ENCODE measurements at places on chromosomes 1 and 21.

- DNase-seq: peak; percentile 87
Observed at GRCh38 chr1:1063945-1064831, 9.9 kb downstream of the RNF223 start.

GRCh38 chr1:236947794-236948193, 56.4 kb downstream of the MT1HL1 start:
- no peak for DNase-seq

DNA sequence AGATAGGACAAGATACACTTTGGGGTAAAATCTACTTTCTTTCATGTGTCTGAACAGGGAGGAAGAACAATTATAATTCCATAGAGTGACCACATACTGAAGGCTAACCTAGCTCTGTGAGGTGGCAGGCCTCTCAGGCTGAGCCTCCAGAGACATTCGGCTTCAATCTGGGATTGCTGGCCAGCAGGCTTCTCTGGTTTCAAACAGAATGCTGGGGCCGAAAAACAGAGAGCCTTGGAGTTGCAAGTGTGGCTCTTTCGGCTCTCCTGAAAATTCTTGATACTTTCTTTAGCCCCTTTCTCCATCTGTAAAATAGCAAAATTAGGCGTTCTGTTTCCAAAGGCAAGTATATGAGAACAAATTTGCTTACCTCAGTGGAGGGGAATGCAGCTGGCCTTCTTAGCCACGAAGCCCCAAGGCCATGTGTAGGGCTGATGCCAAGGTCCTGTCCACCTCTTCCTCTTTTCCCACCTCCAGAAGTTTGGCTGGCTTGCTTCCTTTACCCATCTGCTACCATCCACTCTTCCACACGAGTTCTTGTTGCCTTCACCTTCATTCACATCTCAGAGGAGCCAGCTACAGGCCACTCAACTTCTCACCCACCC, 30.0 kb upstream of the UBE2U start:
- DNase-seq: no peak

- DNase-seq: peak; percentile 62
Observed at GRCh38 chr1:111615870-111616715, 3.5 kb upstream of the RAP1A start.

- DNase-seq: peak; percentile 89
Observed at GRCh38 chr1:159945483-159946241, at the start of gene IGSF9. Gene IGSF9 (minus strand): TSS chr1:159945613. CDS start chr1:159943454, 2,159 bp downstream.

- no peak for DNase-seq
Observed at GRCh38 chr1:230867101-230867902, 1.0 kb downstream of the C1orf198 start.

DNA sequence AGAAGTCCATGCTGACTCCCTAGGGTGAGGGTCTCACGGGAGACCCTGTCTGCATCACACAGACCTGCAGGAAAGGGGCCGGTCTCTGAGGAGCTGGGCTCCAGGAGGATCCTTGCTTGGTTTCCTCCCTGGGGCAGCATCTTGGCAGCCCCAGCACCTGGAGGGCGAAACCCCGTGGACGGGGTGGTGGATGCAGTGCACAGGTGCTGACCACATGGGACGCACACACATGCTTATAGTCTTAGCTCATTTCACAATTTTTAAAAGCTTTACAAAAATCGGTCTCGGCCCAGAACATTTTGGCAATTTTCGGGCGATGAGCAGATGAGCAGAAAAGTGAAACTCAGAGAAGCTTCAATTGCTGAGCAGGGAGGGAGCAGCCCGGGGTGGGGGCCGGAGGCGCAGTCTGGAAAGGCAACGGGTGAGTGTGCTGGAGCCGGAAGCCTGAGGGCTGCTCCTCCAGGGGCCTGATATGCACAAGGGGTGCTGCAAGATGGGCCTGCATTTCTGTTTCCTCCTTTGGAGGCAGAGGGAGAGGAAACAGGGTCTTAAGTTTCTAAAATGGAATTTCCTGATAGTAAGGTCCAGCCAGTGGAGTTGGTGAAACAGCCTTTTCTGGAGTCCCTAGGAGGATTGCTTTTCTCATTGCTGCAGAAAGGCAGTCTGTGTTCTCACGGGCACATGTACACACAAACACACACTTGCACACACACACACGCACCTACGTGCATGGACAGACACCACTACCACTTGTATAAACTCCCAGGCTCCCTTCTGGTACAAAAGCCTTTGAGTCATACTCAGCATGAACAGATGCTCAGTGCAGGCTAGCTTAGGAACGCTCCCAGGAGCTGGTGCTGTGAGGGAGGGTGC, 60.6 kb downstream of the SCCPDH start:
- peak; percentile 8 for DNase-seq

- DNase-seq: no peak
Observed at GRCh38 chr1:91582431-91582921, 81.8 kb downstream of the CDC7 start.

DNA sequence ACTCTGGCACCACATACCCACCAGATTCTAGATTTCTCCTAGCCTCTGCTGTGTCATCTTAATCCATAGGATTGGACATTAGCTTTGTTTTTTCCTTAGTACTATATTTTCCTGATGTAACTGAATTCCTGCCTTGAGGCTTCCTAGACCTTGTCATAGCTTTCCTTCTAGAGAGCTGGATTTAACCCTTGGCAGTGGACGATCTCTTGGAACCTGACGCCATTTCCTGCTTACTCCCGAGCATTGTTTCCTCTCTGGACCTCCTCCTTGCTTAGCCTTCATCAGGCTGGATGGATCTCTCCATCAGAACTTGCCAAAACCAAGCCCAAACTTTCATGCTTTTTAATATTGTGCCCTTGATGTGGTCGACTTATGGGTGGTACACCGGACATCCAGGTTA, 1.5 kb downstream of the APOBEC4 start:
- DNase-seq: no peak

GRCh38 chr1:225866061-225866837, 15.9 kb downstream of the TMEM63A start:
- peak; percentile 83 for DNase-seq

DNA sequence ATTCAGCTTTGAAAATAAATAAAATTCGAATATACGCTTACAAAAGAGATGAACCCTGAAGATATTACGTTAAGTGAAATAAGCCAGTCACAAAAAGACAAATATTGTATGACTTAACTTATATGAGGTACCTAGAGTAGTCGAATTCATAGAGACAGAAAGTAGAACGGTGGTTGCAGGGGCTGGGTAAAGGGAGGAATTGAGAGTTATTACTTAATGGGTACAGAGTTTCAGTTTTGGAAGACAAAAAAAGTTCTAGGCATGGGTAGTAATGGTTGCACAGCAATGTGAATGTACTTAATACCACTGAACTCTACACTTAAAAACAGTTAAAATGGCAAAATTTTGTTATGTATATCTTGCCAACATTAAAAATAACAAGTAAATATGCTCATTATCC, 48.6 kb upstream of the ZNHIT6 start:
- DNase-seq: no peak

DNA sequence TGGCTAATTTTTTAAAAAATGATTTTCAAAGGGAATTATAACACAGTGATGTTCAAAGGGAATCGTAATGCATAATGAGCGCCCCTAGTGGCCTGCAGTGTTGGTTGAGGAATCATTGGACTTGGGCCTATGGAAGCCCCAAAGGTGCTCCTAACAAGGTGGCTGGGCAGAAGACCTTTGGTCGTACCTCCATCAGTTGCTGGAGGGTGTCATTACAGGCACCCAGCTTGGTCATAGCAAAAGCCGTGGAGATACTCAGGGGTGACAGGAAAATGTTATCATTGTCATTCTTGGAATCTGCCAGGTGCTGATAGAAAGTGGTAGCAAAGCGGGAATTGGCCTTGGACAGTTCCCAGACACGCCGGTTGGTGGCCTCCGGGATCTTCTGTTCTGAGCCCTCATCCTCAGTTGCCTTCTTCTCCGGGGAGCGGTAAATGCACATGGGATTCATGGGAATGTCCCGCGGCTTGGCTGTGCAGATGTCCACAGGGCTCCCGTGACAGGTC, 2.7 kb downstream of the SERPINC1 start:
- DNase-seq: peak; percentile 25

GRCh38 chr1:195236991-195237889, 1371.0 kb downstream of the KCNT2 start:
- no peak for DNase-seq

DNA sequence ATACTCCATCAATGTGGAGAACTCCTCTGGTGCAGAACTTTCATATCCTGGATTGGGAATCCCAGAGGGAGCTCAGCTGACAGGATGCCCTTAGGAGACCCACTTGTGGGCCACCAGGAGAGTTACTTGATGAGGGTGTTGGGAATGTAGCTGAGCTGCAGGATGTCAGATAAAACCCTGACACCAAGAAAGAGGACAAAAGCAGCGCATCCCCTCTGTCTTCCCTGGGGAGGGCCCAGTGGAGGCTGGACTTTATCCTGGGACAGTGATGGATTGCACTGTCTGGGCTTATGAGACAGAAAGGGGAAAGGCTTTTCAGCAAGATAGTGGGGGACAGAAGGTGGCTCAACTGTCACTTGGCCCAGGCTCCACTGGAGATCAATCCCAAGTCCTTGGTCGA, 88.1 kb upstream of the BCAR3 start:
- DNase-seq: no peak

DNA sequence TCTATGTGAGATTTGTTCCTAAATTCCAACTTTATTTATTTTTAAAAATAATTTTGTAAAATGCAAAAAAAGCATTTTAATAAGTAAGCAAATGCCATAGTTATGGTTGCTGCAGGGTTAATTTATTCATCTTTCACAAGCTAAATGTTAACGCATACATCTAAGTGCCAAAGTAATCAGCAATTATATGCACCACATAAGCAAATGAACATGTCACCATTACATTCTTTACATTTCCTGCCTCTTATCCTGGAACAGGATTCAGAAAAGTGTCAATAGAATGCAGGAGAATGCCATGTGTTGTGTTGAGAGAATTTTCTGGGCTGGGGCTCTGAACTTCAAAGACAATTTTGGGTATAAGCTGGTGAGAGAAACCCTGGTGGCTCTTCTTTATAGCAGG, 136.6 kb downstream of the GRIK1 start:
- no peak for DNase-seq

DNA sequence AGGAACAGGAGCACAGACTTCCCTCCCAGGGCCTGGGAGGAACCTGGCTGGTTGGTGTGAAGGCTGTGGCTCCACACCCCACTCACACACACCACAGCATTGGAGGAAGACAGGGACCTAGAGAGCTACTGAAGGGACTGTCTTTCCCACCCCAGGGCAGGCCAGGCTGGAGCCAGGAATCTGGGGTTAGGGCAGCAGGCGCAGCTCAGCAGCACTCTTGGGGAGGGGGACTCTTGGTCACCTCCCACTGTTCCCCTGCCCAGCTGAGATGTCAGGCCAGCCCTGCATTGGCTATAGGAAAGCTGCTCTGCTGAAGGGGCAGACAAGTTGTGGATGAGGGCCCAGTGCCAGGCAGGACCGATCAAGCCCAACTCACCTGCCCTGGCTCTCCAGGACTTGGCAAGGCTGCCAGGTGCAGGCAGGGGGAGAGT, 1.6 kb upstream of the PLEKHA6 start:
- DNase-seq: no peak

DNA sequence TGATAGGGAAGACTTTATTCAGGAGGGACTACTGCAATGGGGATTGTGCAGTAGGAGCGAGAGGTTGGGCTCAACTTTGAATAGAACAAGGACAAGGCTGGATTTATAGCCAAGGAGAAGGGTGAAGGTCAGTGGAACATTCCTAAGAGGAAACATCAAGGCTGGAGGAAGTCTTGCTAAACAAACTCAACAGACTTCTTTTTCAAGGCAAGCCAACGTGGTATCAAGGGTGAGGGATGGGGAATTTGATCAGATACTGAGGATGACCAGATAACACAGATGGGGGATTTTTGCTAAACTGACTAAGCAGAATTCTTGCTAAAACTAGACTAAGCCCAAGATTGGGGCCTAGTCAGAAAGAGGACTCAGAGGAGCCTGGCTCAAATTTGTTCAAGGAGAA, 107.3 kb downstream of the DUSP10 start:
- no peak for DNase-seq

DNA sequence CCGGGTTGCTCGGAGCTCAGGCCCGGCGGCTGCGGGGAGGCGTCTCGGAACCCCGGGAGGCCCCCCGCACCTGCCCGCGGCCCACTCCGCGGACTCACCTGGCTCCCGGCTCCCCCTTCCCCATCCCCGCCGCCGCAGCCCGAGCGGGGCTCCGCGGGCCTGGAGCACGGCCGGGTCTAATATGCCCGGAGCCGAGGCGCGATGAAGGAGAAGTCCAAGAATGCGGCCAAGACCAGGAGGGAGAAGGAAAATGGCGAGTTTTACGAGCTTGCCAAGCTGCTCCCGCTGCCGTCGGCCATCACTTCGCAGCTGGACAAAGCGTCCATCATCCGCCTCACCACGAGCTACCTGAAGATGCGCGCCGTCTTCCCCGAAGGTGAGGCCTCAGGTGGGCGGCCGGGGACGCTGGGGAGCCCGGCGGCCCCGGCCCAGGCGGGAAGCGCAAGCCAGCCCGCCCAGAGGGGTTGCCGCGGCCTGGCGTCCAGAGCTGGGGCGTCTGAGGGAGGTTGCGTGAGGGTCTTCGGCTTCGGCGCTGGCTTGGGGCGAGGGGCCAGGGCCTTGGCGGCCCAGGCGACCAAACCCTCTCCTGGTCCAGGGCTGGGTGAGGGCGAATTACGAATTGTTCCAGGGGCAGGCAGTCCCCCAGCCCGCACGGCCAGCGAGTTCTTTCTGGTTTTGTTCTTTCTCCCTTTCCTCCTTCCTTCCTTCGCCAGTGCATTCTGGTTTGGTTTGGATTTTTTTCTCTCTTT, 805 bp downstream of the SIM2 start:
- DNase-seq: no peak

DNA sequence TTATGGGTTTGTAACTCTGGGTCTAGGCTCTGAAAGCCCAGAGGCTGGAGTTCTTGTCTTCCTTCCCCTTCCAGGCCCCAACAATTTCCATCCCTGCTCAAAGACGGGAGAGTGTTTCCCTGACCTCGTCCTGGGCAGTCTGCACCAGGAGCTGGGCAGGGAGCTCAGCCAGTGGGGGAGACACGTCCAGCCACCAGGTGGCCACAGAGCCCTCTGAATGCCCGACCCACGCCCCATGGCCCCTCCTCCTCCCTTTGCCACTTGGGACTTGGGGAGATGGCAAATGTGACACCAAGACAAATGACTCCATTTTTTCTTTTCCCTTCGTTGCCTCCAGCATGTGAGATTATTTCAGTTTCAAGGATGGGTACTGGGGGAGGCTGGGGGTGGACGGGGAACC, 159.9 kb upstream of the AJAP1 start:
- no peak for DNase-seq

DNA sequence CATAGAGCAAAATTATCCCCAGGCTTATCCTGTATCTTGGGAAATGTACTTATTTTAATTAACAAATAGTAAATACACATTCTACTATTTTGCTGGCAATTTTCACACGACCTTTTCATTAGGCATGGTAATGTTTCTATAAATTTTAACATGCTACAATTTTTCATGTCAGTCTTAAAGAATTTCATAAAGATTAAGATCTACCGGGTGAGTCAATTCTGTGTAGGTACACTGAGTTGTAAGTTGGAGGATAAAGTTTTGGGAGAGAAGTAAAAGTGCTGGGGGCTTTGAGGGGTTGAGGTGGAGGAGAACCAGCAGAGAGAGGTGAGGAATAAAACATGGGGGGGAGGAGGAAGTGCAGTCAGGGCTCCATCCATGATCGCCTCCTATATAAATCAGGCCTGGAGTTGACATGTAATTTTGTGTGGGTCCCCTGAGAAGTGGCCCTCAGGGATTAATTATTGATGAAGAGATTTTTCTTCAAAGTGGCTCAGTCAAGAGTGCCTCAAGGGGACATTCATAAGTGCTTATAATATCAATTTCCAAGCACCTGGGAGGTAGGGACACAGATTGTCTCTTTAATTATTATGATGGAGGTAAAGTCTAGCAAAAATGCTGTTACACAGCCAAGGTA, 7.2 kb downstream of the DPYD start:
- DNase-seq: no peak

Measured in CD4-positive, alpha-beta T cell treated with Interleukin-6 for 4 hours (primary cell).